Hepatic stellate cell (primary cell): ENCODE measurements at places on chromosomes 2 and 18.

GRCh38 chr2:112000399-112001135, 54.5 kb upstream of the TMEM87B start:
- DNase-seq, result no peak

DNA sequence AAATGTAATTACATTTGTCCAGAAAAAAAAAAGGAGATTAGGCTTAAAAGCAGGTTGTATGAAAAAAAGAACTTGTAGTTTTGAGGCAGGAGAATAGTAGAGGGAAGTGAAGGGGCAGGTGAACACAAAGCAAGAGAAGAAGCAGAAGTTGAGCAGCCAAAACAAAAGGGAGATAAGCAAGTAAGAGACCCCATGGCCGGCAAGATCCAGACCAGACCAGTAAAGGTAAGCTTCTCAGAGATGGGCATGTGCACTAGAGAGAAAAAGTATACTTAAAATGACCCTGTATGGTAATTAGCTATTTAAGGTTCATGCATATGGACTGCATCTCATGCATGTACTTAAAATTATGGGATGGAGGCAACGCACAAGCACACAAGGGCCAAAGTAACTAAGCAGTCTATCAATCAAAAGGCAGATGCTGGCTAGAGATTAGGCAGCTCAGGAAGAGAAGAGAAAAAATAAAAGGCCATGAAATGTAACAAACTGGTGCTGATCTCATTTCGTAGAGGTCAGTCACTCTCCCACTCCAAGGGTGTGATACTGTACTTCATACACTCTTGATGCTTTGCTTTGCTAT, 9.7 kb downstream of the SIGLEC15 start:
- DNase-seq, result no peak

DNA sequence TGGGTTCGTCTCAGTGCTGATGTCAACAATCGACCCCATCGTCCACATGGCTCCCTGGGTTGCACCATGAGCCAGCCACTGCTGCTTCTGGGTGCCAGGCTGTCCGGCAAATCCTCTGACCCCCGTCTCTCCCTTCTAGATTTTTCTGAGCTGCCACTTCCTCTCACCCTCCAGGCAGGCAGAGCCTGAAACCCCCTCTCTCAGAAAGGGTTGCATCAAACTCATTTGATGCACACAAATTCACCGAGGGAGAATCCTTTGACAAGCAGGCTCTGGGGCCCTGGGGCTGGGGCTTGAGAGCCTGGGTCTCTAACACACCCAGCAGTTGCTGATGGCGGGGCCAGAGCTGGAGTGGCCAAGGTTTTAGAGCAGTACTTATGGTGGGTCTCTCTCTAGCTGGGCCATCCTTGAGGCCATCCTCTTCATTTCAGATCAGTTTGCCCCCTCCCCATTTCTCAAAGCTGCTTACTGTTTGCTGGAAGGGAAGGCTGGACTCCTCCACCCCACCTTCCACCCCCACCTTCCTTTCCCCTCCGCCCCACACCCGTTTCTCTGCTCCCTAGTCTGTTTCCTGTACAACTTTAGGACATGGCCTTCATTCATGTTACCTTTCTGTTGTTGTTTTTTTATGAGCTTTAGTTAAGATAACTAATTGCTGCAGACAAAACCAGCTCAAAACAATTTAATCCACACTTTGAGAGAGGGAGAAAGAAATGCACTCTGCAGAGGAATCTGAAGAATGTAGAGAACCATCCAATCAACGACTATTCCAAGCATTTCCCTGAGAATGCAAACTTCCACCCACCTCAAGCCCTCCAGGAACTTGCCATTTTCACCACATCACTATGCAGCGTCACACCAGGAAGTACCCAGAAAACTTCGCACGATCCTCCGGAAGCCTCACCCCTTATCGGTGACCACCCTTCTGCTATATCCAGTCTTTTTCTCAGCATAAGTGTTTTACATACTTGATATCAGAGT, 69.5 kb downstream of the ARL4C start:
- peak; percentile 81 for DNase-seq

GRCh38 chr18:36963464-36963863, 134.5 kb downstream of the KIAA1328 start:
- no peak for DNase-seq

DNA sequence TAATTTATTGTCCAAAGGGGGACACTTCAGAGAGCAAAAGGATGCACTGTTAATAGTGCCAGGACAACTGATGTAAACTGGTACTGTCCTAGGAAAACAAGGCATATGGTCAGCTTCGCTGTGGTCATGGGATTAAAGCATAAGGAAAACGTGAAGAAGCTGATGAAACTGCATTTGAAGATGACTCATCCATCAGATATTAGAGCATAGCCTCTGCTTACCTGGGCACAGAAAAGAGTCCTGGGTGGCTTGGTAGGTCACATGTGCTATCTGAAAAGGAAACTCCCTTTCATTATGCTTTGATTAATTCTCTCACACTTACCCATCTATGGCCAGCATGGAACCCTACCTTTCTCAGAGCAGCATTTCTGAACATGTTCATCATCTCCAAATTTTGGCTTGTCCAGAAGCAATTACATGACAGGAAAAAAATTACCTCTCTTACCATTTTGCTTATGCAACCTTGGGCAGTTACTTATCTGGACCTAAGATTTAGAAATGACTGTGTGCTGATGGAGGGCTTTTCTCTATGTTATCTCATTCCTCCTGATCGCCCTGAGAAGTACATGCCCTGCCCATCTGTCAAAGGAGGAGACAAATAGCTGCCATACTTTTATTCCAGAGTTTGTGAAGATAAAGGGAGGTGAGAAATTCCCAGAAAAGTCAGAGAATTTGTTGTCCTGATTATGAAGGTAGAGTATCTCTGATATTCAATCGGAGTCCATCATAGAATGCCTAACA, 275.3 kb upstream of the SLC14A2 start:
- no peak for DNase-seq

DNA sequence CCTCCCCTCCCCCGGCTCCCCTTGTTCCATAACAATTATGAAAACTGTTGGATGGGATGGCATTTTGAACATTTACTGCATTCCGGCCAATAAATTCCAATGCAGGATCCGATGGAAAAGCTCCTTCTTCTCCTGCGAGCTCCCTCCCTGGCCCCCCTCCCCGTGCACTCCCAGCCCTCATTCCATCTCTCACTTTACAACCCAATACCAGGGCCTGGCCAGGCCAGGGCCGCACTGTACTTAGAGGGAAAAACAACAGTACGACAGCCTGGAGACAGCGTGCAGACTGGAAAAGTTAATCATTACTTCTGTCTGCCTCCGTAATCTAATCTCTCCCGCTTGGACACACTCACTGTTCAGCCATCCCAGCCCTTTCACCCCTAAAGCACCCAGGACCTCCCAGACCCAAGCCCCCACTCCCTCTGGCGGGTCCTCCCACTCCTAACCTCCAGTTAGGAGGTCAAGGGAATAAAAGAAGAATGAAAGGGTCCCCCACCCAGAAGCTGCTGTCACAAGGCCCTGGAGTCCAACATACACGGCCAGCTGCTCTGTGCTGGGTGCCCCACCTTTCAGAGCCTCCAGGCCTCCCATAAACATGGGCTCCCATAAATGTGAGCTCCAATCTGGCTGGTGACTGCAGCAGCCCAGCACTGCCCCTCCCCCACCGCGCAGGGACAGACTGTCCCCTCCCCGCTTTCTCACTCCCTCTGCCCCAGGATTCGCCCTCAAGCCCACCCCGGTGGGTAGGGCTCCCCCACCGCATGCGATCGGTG, 20.6 kb downstream of the SMAD7 start:
- peak; percentile 92 for DNase-seq

DNA sequence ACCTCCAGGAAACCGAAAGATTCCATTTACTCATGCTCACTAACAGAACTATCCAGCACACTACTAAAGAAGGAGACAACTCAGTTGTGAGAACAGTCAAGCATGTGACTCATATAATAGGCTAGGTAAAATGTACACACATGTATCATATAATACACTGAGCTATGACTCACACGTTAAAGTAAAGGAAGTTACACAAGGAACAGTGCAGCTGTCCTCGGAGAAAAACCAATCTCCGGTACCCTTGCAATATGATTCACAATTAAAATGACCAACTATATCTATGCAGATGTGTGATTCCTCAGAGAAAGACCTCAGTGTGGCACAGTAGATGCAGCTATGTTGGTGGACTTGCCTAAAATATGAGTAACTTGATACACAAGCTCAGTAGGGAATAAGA, 76.5 kb downstream of the STRN start:
- DNase-seq, result peak; percentile 74

DNA sequence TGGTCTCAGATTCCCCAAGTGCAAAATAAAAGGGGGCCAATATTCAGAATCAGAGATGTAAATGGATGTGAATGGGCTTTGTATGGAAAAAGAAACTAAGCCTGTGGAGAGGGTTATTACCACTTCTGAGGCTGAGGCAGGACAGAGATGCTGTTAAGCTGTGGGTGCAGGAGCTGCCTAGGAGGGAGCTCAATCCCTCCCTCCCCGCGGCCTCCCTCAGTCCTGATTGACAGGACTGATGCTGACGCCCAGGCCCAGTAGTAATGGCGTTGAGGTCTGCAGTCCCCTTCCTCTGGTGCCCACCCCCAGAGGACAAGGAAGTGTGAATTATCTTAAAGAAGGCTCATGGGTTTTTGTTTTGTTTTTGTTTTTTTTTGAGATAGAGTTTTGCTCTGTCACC, 40.4 kb downstream of the PSD4 start:
- no peak for DNase-seq

DNA sequence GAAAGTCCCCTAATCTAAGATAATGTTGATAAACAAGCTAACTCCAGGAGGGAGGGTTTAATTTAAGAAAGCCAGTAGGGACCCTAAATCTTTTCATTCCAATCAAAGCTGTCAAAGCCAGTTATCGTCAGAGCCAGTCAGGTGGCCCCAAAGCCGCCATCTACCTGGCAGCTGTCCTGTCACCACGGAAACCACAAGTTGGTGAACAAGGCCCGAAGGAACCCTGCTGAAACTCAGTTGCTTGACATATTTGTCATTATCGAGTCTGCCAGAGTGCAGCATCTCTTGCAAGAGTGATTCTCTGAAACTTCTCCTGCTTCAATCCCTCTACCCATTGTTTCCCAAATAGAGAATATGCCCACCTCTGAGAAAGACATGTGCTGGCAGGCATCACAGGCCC, 30.8 kb upstream of the POLE4 start:
- no peak for DNase-seq

GRCh38 chr2:127164761-127165538, 55.1 kb downstream of the CYP27C1 start:
- DNase-seq, result no peak

- peak; percentile 93 for DNase-seq
Observed at GRCh38 chr2:25228848-25229278, 60.5 kb upstream of the POMC start.

DNA sequence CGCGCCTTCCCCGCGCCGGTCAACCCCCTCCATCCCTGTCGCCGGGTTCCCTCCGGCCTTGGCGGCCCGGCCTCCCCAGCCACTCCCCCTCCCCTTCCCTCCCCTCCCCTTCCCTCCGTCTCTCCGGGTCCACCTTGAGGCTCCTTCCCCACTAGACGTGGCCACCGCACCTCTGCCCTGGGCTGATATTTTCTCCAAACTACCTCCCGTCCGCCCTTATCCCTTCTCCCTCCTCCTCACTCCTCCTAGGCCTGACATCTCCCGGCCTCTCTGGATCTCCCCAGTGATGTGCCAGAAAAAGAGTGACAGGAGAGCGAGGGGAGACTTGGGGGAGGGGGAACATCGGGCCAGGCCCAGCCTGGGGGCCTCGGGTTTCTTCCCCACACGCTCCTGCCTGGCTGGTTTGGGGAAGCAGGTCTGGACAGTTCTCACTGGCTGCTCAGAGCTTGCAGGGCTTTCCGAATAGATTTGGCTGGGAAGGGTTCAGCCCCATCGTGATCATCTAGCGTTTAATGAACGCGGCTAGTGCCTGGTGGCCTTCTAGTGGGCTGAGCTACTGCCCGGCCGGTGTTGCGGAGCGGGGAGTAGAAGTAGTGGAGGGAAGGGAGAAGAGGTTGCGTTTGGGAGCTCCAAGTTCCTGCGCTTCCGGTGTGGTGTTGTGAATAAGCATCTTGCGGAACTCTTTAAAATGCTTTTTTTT, 641 bp downstream of the MAPRE3 start:
- DNase-seq, result peak; percentile 35

- no peak for DNase-seq
Observed at GRCh38 chr2:12302140-12302539, 414.6 kb upstream of the TRIB2 start.

- DNase-seq, result no peak
Observed at GRCh38 chr2:50069454-50069853, 915.1 kb upstream of the FSHR start.

DNA sequence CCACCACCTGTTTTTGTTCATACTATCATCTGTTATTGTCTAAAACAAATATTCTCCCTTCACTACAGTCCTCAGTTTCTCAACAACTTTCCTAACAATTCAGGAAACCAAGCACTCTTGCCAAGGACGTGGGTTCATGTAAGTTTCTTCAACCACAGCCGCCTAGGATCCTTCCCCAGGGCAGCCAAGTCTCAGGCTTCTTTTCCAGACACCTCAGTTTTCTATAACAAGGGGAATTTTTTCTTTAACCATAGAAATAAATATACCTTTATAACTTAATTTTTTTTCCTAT, 39.4 kb upstream of the AGPS start:
- no peak for DNase-seq

DNA sequence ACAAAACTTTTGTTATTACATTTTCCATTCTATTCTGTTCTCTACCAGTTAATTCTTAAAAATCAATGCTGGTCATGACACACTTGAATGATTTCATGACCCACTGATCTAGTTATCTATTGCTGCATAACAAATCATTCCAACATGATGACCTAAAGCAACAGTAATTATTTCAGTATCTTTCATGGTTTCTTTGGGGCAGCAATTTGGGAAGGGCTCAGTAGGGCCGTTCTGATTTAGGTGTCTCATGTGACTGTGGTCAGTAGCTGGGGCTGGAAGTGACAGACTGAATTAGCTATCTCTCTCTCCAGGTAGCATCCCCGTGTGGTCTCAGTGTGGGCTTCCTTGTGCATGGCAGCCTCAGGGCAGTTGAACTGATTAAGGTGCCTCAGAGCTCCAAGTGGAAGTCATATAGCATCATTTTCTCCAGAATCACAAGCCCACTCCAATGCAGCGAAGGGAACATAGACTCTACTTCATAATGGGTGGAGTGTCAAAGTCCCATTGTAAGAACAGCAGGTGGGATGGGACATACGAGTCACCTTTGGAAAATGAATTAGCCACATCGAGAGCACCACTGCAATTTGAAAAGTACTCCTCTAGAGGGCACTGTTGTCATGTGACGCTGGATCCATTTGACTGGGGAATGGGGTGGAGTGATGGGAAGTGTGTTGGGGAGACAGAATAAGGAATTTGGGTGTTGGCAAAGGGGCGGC, 39.1 kb upstream of the FAM136A start:
- DNase-seq, result peak; percentile 65

- DNase-seq, result peak; percentile 84
Observed at GRCh38 chr2:234550511-234551107, 53.7 kb upstream of the ARL4C start.

DNA sequence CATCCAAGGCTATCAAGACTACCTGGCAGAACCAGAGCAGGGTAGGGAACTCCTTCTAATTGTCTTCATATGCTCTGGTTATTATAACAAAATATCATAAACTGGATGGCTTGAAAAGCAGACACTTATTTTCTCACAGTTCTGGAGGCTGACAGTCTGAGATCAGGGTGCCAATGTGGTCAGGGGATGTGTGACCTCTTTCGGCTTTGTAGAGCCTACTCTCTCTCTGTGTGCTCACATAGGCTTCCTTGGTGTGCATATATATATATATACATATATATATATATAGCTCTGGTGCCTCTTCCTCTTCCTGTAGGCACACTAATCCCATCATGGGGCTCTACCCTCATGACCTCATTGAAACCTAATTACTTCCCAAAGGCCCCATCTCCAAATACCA, 101.6 kb downstream of the ARL6IP6 start:
- DNase-seq, result no peak

GRCh38 chr2:221103930-221104329, 468.2 kb downstream of the EPHA4 start:
- DNase-seq, result no peak

- no peak for DNase-seq
Observed at GRCh38 chr18:33820517-33821371, 242.7 kb downstream of the ASXL3 start.
